ENCODE measurements at places on chromosomes 11 and 22.

- DNase-seq: no peak
Observed at GRCh38 chr11:11899401-11899800, 57.6 kb downstream of the USP47 start.

DNA sequence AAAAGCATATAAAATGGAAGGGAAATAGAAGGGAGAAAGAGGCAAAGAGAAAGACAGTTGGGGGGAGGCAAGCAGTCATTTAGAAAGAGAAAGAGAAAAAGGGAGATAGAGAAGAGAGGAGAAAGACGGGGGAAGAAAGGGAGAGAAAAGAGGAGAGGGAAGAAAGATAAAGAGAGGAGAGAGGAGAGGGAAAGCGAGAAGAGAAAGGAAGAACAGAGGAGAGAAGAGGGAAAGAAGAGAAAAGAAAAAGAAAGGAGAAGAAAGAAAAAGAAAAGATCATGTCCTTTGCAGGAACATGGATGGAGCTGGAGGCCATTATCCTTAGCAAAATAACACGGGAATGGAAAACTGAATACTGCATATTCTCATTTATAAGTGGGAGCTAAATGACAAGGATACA, 247.7 kb downstream of the MIAT start:
- no peak for DNase-seq

DNA sequence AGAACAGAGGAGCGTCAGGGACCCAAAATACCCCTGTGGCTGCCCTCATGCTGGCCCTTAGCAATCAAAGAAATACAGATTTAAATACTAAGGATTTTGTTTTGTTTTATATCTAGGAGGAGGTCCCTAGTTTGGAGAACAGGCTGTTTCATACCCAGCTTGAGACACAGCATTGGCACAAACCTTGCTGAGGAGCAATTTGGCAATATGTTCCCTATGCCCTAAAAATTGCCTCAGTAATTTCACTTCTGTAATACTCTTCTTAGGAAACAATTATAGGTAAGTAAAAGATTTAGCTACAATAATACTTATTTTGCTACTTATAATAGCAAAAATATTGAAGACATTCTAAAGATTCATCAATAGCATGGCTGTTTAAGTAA, 37.0 kb downstream of the TSKU start:
- no peak for DNase-seq

DNA sequence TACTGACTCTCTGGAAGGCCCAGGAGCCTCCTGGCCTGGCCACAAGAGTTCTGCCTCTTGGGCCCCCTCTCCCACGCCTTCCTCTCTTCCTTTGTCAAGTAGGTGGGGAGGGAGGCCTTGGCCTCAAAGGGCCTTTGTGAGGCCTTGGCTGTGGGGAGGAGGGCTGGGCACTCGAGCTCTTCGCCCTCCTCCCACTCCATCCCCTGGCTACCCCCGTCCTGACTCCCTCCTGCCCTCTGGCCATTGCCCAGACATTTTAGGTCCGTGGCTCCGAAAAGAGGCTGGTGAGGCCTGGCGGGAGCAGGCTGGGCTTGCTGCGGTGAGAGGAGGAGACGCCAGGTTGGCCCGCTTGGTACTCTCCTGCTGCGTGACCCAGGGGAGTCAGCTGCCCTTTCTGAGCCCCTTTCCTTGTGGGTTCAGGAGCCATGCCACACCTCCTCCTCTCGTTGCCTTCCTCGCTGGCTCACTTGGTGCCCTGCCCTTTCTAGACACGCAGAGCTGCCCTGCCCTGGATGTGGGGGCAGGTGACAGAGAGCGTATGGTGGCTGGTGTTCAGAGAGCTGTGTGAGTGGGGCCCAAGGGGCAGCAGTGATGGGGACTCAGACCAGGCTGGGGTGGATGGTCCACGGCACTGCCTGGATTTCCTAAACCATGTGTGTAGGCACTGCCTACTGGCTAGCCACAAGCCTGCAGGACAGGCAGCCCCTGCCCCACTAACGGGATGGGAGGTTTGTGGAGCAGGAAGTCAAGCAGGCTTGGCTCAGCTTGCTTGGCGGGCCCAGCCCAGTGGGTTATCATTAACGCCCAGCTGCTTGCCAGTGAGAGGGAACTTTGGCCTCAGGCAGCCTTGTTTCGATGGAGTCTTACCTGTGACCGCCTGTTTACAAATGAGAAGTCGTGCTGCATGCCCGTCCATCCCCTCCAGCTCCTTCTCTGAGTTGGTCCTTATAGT, 15.8 kb upstream of the OMP start:
- no peak for DNase-seq

- peak; percentile 97 for DNase-seq
Observed at GRCh38 chr11:121715405-121715804, 262.6 kb upstream of the SORL1-AS1 start.

GRCh38 chr22:29315286-29316140, at the start of gene RASL10A:
Gene RASL10A (minus strand): TSS chr22:29315697. CDS start chr22:29315246, 451 bp downstream.
- DNase-seq: no peak

GRCh38 chr11:102138670-102139069, 28.4 kb downstream of the YAP1 start:
- DNase-seq: no peak

DNA sequence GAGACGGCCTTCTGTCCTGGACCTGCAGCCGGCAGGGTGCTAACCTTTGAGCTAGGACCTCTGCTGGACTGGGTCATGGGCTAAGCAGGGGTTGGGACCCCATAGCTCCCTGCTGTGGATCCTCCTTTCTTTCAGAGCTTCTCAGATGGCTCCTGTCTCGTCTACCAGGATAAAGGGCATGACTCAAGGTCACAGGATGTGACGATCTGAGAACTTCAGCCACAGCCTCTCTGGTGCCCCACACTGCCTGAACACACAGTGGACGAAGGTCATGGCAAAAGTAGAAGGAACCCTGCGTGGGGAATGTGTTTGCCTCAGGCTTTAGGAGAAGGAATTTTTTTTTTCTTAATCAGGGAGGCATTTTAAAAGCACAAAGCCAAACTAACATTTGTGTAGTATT, 196.7 kb downstream of the TRIM29 start:
- DNase-seq: no peak

DNA sequence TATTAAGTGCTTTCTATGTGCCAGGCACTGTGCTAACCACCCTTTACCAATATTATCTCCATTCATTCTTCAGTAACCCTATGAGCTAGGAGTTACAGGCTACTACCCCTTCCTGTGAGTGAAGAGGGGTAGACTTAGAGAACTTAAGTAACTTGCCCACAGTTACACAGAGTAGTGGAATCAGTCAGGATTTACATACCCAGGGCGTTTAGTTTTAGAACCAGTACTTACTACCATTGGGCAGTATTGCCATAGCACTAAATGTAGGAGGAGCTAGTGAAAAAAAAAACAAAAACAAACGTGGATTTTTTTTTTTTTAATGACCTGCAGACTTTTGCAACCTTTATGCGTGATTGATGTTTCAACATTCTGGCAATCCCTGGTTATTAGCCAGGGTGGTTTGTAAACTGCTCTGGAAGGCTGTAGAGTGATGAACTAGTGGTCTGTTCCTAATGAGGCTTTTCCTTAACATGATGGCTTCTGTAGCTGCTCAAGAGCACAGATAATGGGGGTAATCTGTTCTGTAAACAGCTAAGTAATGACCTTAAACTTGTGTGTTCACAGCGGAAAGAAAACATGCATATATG, 11.4 kb downstream of the TBCEL start:
- no peak for DNase-seq

DNA sequence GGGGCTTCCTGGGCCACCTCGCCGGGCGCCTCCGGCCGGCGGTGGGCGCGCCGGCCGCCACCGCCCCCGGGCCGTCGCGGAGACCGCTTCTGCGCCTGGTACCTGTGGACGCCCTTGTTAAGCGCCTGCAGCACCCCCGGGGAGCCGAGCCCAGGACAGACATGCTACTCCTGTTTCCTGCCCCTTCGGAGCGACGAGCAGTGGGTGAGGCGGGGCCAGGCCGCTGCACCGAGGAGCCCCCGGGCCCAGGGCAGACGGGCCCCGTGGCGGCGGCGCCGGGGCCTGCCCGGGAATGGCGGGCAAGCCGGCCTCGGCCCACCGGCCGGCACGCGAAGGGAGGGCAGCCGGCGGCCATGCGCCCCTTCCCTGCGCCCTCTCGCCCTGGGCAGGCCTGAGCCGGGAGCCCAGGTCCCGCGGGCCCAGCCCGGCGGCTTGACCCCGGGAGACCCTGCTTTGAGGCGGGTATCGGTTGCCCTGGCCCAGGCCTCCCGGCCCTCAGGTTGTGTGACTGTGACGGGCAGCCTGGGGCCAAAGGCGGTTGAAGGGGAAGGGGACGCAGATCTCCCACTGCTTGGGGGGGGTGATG, 789 bp upstream of the KDM2A start:
- DNase-seq: peak; percentile 40

- DNase-seq: peak; percentile 15
Observed at GRCh38 chr11:925158-925495, 543 bp upstream of the AP2A2 start.

GRCh38 chr11:105789579-105790420, 179.9 kb downstream of the GRIA4 start:
- no peak for DNase-seq

- DNase-seq: no peak
Observed at GRCh38 chr11:60375316-60375715, 3.0 kb upstream of the MS4A7 start.

- DNase-seq: no peak
Observed at GRCh38 chr11:66325263-66325671, 8.4 kb upstream of the CD248 start.

- no peak for DNase-seq
Observed at GRCh38 chr22:38032681-38033521, 24.3 kb upstream of the PICK1 start.

DNA sequence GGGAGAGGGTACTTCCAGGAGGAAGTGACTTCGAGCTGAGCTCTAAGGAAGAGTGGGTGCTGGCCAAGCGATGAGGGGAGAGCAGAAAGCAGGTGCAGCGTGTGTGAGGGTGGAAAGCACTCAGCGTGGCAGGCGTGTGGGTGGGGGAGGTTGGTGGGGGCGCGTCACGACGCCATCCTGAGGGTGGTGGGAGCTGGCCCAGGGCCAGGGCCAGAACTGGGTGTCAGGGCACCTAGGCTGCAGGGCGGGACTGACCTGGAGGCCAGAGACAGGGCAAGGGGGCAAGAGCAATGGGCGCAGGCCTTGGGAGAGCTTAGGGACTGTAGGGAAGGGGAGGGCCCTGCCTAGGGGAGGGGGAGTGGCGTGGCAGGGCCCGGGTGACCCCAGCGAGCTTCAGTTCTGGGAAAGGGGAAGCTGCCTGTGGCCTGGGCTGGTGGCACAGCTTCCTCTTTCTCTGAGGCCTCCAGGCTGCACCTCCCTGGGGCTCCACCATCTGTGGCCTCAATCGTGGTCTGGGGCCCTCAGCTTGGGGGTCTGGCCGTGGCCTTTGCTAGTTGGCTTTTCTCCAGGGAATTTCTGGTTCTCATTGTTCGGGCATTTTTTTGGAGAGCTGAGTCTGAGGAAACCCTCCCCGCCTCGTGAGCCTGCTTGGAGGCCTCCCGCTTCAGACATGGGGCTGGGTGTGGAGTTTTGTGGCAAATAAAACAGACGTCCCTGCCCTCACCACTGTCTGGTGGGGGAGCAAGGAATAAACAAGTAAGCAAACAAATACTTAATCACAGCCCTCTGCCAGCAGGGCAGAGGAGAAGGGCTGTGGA, 8.9 kb downstream of the RELT start:
- DNase-seq: peak; percentile 48

DNA sequence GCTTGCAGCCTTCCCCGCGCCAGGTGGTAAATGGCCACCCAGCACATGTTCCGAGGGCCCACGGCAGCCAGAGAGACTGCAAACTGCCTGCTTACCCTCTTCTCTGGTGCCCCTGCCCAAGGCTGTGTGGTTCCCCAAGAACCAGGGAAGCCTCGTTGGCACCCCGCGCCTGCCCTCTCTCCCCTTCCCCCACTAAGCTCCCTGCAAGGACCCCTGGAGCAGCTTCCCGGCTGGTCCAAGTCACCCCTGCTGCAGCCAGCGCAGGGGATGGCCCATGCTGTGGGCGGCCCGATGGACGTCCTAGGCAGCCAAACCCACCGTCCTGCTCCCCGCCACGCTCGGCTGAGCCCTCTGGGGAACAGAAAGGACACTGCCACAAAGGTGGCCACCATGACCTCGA, 30.2 kb downstream of the MACROD1 start:
- no peak for DNase-seq

DNA sequence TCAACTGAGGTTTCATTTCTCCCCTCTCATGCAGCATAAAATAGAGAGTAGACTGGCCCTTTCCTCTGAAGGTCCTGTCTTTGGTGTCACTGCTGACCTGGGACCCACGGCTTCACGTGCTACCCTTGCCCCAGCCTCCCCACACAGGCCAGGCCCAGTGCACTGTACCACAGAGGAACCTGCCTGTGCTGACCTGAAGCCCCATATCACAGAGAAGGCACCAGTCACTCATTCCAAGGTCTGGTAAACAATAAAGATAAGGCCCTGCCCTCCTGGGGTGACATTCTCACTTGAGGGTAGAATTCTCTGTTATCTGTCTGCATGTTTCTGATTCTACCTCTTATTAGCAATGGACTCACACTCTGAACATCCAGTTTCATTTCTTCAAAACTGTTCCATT, 51.3 kb downstream of the RPL27A start:
- DNase-seq: no peak

- DNase-seq: no peak
Observed at GRCh38 chr22:45270095-45271020, 14.4 kb upstream of the UPK3A start.

DNA sequence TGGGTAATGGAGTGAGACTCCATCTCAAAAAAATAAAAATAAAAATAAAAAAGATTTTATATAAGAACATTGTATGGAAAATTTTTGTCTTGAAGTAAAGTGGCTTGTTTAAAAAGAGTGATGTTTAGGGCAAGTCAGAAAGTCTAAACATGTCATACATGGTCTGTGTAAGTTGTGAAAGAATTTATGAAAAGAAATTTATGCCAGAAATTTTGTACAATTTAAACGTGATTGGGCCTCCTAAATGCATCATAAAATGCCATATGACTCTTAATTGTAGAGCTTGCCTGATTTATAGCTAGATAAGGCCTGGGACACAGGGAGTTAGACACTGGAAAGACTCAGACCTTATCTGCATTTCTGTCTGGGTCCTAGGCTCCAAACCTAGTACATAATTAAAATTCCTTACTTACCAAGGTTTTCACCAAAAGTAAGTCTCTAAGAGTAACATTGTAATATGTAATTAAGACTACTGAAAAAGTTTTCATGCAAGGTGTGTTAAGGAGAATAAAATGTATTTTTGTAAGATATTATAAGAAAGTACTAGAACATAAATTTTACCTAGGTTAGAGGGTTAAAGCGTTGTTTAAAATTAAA, 110.5 kb downstream of the AASDHPPT start:
- no peak for DNase-seq

GRCh38 chr22:42179616-42180015, 49.0 kb upstream of the CYP2D6 start:
- no peak for DNase-seq
